Stimulated activated CD4-positive, alpha-beta T cell treated with anti-CD3 and anti-CD28 coated beads, Interleukin-1b, Interleukin-23, amount 100 ng/mL, for 24 hours (primary cell): ENCODE measurements at places on chromosomes 6 and 20.

DNA sequence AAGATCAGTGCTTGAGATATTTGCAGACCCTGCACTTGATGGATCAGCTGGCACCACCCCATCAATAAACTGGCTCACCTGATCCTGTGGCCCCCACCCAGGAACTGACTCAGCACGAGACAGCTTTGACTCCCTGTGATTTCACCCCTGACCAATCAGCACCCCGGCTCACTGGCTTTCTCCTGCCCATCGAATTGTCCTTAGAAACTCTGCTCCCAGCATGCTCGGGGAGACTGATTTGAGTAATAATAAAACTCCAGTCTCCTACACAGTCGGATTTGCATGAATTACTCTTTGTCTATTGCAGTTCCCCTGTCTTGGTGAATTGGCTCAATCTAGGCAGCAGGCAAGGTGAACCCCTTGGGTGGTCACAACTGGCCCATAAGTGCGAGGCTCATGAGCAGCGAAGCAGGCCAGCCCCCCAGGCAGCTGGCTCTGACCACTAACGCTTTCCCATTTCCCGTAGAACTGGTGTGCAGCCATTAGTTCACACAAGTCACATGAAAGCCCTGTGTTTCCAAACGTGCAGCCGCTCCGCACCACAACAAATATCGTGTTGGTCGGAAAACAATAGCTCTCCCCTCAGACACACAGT, 79.6 kb downstream of the RSPH3 start:
- DNase-seq = no peak

GRCh38 chr20:24836041-24836533, 113.0 kb upstream of the CST7 start:
- DNase-seq = no peak

GRCh38 chr6:136566007-136566487, 15.8 kb upstream of the MAP7 start:
- DNase-seq = no peak

DNA sequence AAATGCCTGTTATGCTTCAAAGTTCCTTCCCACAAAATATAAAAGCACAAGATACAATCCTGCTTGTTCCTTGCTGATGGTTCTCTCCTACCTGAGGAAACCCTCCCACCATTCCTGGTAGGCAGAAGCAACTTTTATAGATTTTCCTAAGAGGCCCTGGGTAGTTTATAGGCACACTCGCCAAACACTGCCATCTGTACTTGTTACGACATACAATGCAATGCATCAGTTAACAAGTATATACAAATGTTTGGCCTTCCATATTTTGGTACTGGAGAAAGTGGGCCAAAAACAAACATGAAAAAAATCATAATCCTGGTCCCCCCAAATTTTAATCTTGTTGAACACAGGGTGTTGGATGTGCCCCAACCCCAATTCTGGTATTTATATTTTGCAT, 16.6 kb downstream of the MCM9 start:
- DNase-seq = no peak

DNA sequence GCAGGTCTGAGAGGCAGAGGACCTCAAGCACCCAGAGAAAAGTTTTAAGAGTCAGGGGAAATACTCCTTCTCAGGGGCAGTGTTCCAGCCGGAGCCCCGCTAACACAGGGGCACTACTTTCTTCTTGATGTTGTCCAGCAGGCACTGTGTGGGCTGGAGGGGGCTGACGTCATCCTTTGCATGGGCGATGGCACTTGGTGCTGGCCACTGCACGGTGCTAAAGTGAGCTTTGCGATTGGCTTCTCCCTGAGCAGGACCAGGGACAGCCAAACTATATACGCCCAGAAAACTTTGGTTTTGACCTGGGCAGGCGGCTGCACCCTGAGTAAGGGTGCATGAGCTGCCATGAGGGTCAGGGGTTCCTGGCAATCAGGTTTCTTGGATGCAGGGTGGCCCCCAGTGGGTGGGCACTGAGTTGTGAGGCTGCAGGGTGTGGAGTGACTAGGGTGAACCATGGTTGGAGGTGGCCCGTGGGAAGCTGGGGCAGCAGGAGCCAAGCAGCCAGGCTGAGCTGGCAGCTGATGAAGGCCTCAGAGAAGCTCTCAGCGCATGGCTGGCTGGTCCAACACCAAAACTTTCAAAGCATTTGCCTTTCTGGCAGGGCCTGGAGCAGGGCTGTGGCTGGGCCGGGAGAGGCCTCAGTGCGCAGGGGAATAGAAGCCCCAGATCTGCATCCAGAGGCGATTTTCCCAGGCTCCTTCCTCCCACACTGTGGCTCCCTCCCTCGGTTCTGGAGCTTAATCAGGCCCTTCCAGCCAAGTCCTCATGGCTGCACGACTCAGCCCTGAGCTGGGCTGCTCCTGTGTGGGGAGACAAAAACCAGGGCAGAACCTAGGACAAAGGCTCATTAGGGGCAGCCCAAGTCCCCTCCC, 18.3 kb downstream of the MRPS18A start:
- no peak for DNase-seq

DNA sequence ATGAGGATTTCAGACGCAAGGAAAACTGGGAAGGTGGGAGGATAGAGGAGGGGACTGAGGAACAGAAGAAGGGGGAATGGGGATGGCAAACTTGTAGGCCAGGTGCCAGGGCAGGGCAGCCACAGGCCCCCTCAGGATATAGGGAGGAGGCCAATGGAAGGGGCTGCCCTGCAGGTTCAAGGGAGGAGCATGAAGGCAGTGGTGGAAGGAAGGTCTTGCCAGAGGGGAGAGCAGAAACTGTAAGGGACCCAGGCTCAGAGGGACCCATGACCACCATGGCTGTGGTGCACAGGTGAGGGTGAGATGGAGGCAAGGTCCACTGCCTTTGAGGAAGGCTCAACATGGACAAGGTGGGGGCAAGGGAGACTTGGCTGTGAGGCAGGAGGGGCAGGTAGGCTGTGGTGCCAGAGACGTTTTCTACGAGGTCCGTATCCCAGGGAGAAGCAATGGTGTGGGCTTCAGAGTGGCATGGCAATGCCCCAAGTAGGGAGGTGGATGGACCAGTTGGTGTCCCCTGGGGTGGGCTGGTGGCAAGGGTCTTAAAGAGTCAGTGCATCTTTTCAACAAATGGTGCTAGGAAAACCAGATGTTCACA, 22.7 kb downstream of the HLA-F start:
- no peak for DNase-seq

GRCh38 chr20:11067359-11067758, 393.6 kb upstream of the JAG1 start:
- no peak for DNase-seq
